Amniotic epithelial cell (primary cell): ENCODE measurements at places on chromosomes 3 and 15.

DNA sequence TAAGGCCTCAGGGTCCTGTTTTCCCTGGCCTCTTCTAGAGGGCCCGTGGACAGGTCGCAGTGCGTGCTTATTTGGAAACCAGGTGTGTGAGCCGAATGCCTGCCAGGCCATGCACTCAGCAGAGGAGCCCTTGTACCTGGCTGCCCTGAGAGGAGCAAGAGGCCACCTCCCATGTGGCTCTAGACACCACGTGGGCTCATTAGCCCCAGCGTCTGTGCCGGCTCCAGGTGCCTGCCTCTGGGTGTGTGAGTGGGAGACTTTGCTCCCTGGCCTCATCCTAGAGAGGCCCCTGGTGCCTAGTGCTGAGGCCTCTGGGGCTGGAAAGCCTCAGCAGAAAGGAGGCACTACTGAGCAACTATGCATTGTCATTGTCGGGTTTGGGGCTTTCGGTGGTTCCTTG, 50.4 kb downstream of the KLF13 start:
- DNase-seq = no peak

DNA sequence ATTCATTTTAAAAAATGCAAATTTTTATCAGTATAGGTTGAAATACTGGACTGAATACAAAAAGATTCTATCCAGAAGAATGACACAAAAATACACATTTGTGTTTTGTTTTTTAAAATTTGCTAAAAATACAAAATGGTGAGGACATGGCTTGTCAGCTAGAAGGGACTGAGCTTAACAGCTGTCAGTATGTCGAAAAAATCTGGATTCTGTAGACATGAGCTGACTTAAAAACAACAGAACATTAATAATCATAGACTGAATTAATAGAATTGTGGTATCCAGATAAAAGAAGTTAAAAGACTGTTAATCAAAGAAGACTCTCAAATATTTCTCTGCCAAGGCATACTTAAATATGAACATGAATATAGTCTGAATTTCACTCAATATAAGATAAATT, 244.9 kb upstream of the CBLB start:
- DNase-seq = no peak

GRCh38 chr3:169699070-169699469, 35.6 kb upstream of the MECOM start:
- DNase-seq = no peak

DNA sequence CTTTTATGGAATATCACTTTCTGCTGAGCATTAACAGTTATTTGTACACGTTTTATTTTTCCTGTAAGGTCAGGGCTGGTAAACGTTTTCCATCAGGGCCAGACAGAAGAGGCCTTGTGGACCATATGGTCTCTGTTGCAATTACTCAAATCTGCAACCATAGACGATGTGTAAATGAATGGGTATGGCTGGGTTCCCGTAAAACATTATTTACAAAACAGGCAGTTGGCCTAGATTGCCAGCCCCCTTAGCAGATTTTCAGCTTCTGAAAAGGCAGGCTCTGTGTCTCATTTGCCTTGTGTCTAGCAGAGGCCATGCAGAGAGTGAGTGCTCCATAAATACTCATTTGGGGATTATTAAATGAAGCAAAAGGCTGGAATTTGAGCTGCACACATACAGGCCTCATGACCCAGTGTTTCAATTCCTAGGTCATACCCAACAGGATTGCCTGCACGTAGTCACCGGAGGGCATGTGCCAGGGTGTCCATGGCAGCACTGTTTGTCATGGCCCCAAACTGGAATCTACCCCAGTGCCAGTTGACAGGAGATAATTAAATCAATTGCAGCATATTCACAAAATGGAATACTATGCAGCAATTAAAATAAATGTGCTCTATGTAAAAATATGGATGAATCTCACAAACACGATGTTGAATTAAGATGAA, 51.3 kb downstream of the GPD1L start:
- no peak for DNase-seq

- no peak for DNase-seq
These were observed 95.4 kb upstream of the CADPS start for GRCh38 chr3:62970648-62971047.

DNA sequence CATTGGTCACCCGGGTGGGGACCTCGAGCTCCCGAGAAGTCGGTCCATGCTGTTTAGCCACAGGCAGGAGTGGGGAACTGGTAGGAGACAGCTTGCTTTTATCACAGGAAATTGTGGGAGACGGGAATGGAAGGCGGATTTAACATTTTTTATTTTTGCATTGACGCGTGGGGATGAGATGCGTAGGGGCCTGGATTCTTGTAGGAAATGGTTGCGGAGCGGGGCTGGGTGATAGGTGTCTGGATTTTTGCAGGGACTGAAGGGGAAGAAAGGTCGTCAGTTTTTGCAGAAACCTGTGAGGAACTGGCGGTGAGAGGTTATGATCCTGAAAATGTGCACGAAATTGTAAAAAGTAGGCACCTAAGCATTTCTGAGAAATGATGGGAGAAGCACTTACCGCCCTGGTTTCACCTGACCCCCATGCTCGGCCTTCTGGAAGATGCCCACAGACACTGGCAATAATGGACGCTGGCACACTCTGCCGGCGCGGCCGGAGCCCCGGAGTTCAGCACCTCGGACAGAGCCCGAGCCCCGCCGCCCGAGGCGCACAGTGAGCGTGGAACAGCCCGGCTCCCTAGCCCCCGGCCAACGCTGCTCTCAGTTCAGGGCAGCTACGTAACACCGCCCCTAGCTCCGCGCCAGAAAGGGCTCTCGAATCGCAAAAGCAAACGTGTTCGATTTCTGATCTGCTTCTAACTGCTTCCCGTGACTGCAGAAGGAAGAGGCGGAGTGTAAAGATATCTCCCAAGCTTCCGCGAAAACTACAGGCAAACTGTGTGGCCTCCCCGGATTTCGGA, 928 bp downstream of the ANKRD34C start:
- DNase-seq = peak; percentile 26

GRCh38 chr15:78073046-78073787, 4.3 kb downstream of the TBC1D2B start:
- DNase-seq = no peak

GRCh38 chr3:13068269-13069010, 4.8 kb downstream of the IQSEC1 start:
- DNase-seq = no peak

- DNase-seq = peak; percentile 85
These were observed 108.1 kb downstream of the PLOD2 start for GRCh38 chr3:146052791-146053310.

DNA sequence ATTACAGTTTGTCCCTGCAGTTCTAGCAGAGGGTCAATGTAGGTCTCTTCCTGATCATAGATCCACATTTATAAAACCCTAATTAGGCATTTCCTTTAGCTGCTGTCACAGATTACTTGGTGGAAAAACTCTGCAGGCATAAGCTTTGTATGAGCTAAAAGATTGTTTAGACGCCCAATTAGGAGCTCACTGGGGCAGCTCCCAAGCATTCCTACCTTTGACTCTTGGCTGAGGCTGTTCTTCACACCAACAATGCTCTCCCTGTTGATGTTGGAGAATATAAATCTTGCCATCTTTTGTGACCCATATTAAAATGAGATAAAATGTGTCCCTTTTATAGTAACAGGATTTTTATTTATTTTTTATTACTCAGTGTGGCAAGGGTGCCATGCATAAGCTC, 148.3 kb upstream of the TRIM42 start:
- DNase-seq = no peak

- no peak for DNase-seq
These were observed 84.6 kb downstream of the PRICKLE2 start for GRCh38 chr3:64140651-64141050.

- no peak for DNase-seq
These were observed 218.2 kb downstream of the ADAMTS17 start for GRCh38 chr15:100123611-100124010.

DNA sequence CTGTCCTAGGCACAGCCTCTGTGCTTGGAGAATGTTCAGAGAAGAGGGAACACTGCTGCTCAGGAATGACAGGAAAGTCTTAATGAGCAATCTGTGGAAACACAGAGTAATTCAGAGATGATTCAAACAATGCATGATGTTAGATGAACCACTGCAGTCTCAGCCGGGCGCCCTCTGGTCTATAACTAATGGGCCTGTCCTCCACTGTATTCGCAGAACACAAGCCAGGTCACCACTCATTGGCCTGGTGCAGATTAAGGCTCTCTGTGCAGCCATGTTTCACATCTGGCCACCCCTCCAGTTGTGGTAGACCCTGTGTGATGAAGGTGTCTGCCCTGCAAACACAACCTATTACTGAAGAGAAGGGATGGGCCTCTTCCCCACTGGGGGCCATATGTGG, 281.7 kb upstream of the ROPN1 start:
- no peak for DNase-seq

GRCh38 chr3:122932251-122932967, 95.2 kb downstream of the SEMA5B start:
- peak; percentile 90 for DNase-seq

DNA sequence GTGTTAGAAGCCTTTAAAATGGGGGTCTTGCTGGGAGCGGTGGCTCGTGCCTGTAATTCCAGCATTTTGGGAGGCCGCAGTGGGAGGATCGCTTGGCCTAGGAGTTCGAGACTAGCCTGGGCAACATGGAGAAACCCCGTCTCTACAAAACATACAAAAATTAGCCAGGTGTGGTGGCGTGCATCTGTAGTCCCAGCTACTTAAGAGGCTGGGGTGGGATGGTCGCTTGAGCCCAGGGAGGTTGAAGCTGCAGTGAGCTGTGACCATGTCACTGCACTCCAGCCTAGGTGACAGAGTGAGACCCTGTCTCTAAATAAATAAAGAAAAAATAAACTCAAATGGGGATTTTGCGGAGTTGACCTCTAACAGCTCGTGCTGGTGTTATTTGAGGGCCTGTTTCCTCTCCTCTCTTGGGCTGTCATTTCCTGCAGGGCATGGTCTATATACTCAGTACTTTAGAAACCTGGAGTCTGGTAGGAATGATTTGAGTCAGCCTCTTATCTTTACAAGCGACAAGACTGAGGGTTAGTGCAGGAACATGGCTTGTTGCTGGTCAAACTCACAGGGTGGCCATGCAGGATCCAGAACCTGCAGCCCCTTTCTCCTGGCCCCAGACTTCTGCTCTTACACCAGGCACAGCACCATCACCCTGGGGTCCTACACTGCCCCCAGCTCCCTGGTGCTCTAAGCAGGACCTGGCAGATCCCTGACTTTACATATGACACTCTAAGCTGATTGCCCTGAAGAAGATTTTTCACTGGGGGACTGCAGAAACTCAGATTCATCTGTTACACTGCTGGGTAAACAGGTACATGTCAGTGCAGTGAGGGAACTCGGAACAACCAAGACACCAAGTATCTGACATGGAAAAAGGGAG, 15.1 kb downstream of the EHD4 start:
- DNase-seq = no peak

DNA sequence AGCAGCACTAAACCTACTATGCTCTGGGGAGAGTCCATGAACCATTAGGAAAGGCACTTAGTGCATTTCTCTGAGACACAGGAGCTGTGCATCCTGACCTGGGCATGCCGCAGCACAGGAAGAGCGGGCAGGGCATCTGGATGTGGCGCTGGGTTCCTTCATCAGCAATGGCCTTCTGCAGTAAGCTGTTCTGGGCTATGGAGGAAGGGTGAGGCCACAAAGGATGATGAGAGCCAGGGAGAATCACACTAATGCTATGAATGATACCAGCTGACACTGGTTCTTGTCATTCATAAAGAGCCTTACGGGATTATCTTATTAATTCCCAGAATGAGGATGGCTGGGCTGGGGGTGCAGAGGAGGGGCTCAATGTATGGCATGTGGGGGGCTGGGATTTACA, 12.7 kb upstream of the SCN10A start:
- DNase-seq = no peak

- DNase-seq = no peak
These were observed 568.9 kb upstream of the NR2F2 start for GRCh38 chr15:95761501-95762165.

- DNase-seq = no peak
These were observed 532.2 kb downstream of the ROBO2 start for GRCh38 chr3:77571971-77572715.

- DNase-seq = no peak
These were observed 12.1 kb upstream of the APBA2 start for GRCh38 chr15:28873585-28874190.

GRCh38 chr3:44782891-44783290, 21.3 kb downstream of the KIF15 start:
- no peak for DNase-seq

DNA sequence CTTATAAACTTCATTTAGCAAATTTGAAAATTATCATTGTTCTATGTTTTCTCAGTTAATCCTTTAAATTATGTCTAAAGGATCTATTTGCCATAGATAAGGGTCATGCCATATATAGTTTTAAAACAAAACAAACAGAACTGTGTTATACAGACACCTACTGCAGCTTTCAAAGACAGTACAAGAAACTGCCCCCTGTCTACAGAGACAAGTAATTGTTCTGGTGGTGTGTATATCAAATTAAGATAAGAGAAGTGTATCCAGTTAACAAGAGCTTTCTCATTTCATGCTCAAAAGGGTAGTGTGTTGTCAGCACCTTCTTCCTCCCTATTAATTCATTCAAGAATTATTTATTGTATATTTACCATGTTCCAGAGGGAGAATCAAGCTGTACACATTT, 201.2 kb downstream of the FMN1 start:
- no peak for DNase-seq

DNA sequence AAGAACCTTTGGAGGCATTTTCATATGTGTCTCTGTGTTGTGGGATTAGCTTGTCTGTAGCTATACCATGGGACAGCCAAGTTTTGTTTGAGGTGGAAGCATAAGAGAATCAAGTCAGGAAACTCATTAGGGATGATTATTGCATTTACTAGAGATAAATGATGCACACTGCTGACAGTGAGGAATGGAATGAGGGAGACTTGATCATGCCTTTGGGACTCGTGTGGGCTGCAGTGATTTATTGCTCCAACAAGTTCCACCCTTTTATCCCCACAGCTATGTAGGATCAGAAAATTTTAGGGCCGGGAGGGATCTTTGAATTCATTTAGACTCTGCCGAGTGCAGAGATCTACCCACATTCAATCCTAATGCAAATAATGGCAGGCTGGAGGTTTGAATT, 16.3 kb downstream of the ZNF385D start:
- DNase-seq = no peak

GRCh38 chr3:46913644-46914043, 36.1 kb downstream of the PTH1R start:
- peak; percentile 78 for DNase-seq

DNA sequence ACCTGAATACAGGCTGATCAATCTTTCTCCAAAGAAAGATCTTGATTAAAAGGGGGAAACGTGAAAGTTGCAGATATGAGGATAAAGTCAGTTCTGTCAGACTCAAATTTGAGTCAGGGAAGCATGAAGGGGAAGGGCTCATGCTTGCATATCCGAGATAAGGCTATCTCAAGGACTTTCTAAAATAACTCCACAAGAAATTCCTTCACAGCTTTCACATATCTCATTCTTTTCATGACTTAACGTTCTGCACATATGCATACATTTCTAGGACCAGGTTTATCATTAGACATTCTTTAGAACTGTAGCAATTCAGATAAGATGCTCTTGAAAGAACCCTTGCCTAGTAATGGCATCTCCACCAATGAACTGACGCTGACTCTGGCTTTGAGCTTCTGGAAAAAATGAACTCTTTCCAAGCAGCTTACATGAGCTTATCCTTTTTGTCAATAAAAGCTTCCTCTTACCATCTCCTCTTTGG, 15.9 kb downstream of the SH3GL3 start:
- DNase-seq = peak; percentile 82

GRCh38 chr3:49582177-49582576, 27.9 kb downstream of the BSN start:
- DNase-seq = no peak

- DNase-seq = peak; percentile 66
These were observed 56.7 kb upstream of the DGKG start for GRCh38 chr3:186418671-186419145.
